Activated T-cell treated with anti-CD3 and anti-CD28 coated beads for 4 hours (primary cell): ENCODE measurements at places on chromosomes 12 and 14.

- no peak for DNase-seq
These were observed 3.2 kb downstream of the CD69 start for GRCh38 chr12:9757433-9758025.

DNA sequence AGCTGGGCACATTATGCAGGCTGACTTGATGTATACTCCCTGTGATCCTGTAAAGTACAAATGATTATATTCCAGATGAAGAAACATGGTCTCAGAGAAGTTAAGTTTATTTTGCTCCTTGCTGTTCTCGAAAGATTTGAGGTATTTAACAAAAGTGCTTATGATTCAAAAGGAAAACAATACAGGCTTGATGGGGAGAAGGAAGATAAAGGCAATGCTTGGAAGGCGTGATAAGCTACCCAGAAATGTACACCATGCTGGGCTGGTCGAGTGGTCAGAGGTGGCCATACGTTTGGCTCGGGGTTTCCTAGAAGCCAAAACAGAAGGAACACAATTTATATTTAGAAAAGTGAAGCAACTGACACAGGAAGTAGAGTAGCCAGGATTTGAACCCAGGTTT, 201.0 kb downstream of the KTN1 start:
- DNase-seq = no peak

DNA sequence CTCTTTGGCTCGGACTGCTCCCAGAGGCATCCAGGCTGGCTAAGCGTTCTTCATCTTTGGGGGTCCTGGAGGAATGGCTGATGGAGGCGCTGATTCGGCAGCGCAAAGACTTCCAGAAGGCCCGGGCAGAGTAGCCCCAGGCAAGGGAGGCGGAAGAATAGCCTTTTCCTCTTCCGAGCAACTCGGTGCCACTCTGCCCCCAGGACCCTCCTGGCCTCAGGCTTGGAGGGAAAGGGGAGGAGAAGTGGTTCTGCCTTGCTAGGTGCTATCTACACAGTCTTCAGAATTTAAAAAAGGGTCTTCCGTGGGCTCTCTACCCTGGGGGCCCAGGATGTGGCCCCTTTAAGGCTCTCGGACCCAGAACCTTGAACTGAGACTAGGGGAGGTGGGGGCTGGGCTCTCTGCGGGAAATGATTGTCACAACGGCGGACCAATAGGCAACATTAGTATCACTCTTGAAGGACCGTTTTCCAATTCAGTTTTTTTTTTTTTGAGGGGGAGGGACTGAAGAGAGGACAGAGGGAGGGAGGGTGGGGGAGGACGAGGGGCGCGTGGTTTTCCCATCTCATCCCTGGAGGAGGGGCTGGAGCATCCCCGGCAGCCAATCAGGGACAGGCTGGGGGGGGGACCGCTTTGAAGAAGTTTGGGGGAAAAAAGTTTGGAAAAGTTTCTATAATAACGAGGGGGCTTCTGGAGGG, at the start of gene NFATC4:
NFATC4 (plus strand) TSS at position 671 of the 698 bp plus-strand sequence. CDS start 157 bp downstream, outside the sequence.
- no peak for DNase-seq

GRCh38 chr14:24678801-24679247, 44.8 kb upstream of the GZMB start:
- DNase-seq = peak; percentile 82

DNA sequence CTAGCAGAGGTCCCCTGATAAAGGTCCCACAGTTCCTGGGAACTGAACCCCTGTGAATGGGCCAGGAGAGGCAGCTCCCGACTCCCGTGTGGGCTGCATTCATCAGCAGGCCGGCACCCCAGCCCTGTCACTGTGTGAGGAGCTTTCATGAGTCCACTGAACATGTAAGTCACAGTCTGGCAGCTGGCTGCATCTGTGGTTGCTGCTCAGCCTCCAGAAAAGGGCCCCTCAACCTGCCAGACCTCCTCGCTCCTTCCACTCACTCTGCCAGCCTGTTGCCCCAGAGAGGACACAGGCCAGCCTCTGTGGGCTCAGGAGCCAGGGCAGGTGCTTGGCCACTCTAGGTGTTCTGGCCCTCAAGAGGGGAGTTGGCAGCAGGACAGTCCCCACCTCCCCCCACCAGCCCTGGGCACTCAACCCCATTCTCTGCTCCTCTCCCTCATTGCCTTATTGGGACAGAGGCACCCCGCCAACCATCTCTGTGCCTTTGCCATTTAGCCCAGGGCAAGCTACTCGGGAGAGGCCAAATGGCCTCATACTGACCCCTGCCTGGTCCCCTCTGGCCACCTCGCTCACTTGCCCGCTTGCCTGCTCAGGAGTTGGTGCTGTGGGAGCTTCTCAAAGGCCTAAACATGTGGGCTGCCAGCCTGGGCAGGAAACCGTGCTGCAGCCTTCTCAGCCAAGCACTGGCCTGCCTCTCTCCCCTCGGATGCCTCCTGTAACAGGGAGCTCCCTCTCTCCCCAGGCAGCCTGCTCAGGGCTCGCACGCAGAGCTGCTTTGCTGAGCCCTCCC, 1.9 kb downstream of the RTL1 start:
- no peak for DNase-seq

DNA sequence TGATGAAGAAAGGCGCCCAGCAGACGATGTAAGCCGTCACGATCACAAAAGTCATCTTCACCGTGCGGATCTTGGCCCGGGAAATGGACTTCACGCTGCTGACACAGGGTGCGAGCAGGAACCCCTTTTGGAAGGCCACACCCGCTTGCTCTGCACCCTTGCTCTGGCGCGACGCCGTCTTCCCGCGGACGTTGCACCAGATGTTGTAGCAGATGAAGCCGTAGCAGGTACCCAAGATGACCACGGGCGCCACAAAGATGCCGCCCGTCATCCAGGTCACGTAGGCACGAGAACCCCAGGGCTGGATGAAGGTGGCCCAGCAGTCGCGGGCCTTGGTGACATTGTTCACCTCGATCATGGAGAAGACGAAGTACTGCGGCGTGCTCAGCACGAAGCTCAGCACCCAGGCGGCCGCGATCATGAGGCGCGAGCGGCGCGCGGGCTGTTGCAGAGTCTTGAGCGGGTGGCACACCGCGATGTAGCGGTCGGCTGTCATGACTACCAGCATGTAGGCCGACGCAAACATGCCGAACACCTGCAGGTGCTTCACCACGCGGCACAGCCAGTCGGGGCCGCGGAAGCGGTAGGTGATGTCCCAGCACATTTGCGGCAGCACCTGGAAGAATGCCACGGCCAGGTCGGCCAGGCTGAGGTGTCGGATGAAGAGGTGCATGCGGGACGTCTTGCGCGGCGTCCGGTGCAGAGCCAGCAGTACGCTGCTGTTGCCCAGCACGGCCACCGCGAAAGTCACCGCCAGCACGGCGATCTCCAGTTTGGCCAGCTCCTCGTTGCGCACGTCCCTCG, 890 bp downstream of the AVPR1A start:
- no peak for DNase-seq
